Adrenal gland (tissue), 19 donors: ENCODE measurements at places on chromosomes 12 and 14. TPM values are rescaled to one million over a fixed set of nuclear protein-coding genes. Genes with fewer than 3 reads are reported as not detected.

KRT2 gene
- not detected for total RNA-seq

RAD51B gene
- total RNA-seq = 15.0 TPM

RNF212B gene
- total RNA-seq = not detected

CFAP251 gene
- total RNA-seq = 2.8 TPM

MYF5 gene
- total RNA-seq = not detected

COX8C gene
- not detected for total RNA-seq
